Naive B cell (primary cell): ENCODE measurements at places on chromosomes 2 and 18. TPM values are rescaled to one million over a fixed set of nuclear protein-coding genes. Genes with fewer than 3 reads are reported as not detected.
A peak's percentile ranks its signal among the peaks of the same experiment; 100 is the strongest.

- peaks cover 12% of the 10 kb centered on the region for H3K27me3 ChIP-seq
- no peak overlapping the region for H3K4me3 ChIP-seq
- no peaks in the 10 kb centered on the region for H3K36me3 ChIP-seq
- H3K4me1 ChIP-seq: no peaks in the 10 kb centered on the region
- no peak for DNase-seq
Observed at GRCh38 chr18:61428266-61428665, 95.0 kb downstream of the CDH20 start.

- DNase-seq: no peak
- H3K4me3 ChIP-seq: no peak overlapping the region
- no peaks in the 10 kb centered on the region for H3K4me1 ChIP-seq
- H3K27ac ChIP-seq: no peak overlapping the region
- H3K27me3 ChIP-seq: peaks cover 22% of the 10 kb centered on the region
Observed at GRCh38 chr18:11649839-11650238, 39.2 kb upstream of the GNAL start.

DNA sequence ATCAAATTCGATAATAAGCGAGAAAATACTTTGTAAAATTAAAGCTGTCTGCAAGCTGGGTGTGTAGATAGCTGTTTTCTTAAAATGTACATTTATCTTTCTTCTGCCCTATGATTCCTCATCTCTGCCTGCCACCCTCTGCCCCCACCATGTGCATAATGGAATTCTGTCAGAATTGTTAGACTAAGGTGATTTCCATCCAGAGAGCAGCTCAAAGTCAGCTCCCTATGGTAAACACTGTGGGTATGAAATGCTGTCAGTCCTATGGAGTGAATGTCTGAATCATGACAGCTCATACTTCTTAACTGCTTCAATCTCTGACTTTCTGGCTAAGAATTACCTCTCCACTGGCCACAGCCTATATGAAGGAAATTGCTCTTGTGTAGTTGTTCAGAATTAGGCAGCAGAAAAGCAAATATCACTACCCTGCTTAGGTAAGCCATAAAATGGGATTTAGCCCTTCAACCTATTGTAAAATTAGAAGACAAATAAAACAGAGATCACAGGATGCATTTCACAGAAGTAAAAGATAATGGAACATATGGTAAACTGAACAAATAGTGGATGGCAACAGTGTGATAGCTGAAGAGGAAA, 137.7 kb downstream of the CD8B2 start:
- no peak for DNase-seq
- H3K4me1 ChIP-seq: no peaks in the 10 kb centered on the region
- no peak overlapping the region for H3K4me3 ChIP-seq
- H3K36me3 ChIP-seq: no peaks in the 10 kb centered on the region
- peaks cover 9% of the 10 kb centered on the region for H3K27me3 ChIP-seq
- H3K27ac ChIP-seq: no peak overlapping the region

GRCh38 chr2:216474925-216475670, 23.5 kb upstream of the RPL37A start:
- H3K4me1 ChIP-seq: peaks cover 11% of the 10 kb centered on the region
- peaks cover under 1% of the 10 kb centered on the region for H3K36me3 ChIP-seq
- H3K4me3 ChIP-seq: peak overlapping the region; percentile 52
- peak overlapping the region; percentile 44 for H3K27ac ChIP-seq
- DNase-seq: no peak
- no peaks in the 10 kb centered on the region for H3K27me3 ChIP-seq

The PLGLB1 gene
- 0.90 TPM for polyA plus RNA-seq

DNA sequence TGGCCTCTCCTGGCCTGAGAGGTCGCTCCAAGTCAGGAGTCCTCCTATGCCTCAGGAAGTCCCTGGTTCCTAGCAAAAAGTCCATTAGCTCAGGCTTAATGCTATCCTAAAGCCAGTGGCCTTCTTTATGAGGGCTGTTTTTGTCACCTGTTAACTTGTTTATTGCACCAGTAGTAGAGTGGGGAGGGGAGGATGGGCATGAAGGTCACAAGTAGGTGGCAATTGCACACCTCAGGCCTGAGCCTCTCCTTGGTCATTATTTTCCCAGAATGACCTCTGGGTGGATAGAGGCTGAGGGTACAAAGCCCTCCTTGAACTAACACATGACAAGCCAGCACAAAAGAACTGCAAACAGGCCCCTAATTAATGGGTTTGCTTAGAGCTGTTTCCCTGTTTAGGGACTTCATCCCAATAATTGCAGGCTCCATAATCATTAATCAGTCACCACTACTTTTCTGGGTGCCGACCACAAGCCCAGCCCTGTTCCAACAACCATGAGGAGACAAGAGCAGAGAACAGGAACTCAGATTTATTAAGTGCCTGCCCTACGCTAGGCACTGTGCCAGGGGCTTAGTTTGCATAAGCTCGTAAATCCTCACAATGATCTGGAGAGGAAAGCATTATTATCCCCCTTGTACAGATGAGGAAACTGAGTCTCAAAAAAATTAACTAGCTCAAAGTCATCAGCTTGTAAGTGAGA, 123.0 kb upstream of the PKDCC start:
- DNase-seq: no peak
- no peaks in the 10 kb centered on the region for H3K4me1 ChIP-seq
- H3K4me3 ChIP-seq: no peak overlapping the region
- H3K27me3 ChIP-seq: peaks cover 5% of the 10 kb centered on the region

DNA sequence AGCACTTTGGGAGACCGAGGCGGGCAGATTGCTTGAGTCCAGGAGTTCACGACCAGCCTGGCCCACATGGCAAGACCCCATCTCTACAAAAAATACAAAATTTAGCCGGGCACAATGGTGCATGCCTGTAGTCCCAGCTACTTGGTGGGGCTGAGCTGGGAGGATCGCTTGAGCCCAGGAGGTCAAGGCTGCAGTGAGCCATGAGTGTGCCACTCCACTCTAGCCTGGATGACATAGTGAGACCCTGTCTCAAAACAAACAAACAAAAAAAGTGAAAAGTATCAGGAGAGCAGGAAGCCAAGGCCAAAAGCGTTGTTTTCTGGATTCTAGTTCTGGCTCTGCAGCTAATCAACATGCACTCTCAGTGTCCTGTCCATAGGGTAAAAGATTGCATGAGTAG, 10.7 kb upstream of the CLASP1 start:
- no peaks in the 10 kb centered on the region for H3K36me3 ChIP-seq
- no peak for DNase-seq
- H3K4me1 ChIP-seq: peaks cover 6% of the 10 kb centered on the region
- no peaks in the 10 kb centered on the region for H3K27me3 ChIP-seq
- no peak overlapping the region for H3K4me3 ChIP-seq

DNA sequence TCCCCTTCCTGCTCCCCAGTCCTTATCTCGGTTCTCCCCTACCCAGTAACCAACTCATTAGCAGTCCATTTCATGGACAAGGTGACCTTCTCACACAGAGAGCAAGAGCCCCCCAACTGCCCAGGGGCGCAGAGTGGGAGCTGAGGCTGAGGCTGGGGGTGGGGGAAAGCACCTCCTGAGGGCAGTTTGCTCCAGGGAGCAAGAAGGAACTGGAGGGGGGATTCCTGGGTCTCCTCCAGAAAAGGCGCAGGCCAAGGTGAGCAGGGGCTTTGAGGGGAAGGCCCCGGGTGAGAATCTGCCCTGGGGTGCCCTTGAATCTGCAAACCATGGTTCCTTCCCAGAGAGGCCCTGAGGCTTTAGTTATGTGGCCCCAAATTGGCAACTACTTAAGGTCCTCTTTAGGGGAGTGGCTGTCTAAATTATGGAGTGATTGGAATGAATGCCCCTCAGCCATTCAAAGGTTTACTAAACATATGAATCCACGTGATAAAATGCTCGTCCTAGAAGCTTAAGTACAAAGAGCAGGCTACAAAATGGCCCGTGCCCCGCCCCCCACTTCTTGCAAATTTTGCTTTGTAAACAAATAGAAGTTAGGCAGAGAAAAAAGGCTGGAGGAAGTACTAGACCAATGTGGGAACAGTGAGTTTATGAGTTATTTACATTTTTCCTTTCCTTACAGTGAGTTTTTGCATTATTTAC, 123.5 kb upstream of the HS6ST1 start:
- peaks cover 19% of the 10 kb centered on the region for H3K27me3 ChIP-seq
- no peak overlapping the region for H3K27ac ChIP-seq
- no peak overlapping the region for H3K4me3 ChIP-seq
- DNase-seq: no peak
- H3K4me1 ChIP-seq: peaks cover 9% of the 10 kb centered on the region

The CLEC4F gene
- not detected for polyA plus RNA-seq

The TMEM198 gene
- 1.2 TPM for polyA plus RNA-seq
